ENCODE measurements at places on chromosomes 16 and 17.

DNA sequence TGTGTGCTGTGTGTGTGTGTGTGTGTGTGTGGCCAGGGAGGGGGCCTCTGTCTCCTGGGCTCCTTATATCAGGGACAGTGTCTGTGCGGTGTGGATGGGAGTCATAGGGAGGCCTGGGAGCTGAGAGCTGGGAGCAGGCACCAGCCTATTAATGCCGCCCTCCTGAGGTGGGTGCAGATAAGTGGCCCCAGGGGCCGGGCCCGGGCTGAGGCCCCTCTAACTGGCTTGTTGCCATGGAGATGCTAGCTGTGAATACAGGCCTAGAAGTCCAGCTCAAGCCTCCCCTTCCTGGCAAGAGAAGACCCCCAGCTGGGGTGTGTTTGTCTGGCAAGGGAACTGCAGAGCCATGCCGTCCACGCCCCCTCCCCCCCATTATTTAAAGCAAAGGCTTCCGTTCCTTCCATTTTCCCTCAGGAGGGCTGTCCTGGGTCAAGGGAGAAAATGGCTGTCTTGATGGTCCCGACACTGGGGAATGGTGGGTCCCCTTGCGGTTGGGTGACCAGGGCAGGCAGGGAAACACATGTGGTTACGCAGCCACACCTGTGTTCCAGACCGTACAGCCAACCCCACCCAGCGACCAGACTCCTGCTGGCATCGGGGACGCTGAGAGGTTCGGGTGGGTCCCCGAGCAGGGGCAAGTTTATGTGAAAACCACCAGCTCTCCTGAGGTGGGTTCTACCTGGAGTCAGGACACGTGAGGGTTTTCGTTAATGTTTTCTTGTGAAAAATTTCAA is 141.1 kb downstream of the MRM1 start:
- DNase-seq: no peak

GRCh38 chr17:67076290-67076689 is 31.9 kb downstream of the CACNG1 start:
- DNase-seq: no peak

DNA sequence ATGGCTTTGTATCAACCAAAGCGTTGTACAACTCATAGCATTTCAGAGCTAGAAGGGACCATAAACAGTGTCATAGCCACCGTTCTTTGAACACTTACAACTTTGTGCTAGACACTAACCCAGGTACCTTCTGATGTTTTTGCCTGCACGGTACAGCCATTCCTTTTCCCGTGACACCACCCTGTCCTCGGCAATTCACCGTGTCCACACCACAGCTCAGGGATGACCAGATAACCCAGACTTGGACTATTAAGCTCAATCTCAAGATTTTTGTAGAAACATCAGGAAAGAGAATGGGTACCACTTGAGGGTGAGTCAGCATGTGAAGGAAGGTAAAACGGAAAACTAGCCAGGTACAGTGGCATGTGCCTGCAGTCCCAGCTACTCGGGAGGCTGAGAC is 9.8 kb upstream of the CBFB start:
- DNase-seq: no peak

- DNase-seq: no peak
Measured at GRCh38 chr17:48576479-48577309, 1.5 kb downstream of the HOXB4 start.

DNA sequence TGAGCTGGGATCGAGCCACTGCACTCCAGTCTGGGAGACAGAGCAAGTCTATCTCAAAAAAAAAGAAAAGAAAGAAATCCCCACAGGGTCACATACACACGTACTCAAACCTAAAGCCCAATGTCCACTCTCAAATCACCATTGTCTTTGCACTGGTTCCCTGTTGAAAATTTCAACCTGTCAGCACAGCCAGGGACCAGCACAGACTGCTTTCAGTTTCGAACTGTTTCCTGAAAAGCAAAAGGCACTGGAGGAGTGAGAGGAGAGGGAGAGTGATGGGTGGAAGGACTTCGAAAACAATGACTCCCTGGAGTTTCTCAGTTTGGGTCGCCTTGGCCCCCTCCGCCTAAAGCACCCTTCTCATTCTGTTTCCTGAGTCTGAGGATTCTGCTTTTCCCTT is 9.0 kb upstream of the CD300C start:
- no peak for DNase-seq

DNA sequence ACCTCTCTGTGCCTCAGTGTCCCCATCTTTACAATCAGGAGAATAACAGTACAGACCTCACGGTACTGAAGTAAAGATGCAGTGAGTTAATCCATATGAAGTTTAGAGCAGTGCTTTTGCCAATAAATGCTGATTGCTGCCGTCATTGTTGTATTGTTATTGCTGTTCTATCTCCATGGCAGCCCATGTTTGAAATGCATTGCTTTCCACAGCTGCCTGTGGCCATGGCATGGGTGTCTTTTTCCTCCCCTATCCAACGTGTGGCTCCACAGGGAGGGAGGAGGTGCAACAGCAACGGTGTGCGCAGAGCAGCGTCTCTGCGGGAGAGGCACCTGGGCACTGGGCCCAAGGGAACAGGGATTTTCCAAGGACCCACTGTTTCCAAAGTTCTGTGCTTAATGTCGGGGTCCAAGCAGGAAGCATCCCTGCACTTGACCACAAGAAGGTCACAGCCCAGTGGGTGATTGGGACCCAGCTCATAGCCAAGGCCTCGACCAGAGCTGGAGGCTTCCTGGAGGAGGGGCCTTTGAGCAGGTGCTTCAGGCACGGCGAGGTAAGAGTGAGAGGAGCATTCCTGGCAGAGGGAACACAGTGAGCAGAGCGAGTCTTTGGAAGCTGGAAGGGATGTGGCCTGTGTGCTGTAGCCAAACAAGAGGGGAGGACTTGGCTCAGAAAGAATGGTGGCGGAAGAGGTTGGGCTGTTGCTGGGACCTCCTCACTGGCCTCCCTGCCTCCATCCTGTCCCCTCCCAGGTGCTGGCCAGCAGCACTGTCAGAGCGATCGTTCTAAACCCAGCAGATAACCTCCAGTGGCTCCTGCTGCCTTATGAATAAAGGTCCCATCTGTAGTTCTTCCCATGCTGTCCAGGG is 3.9 kb downstream of the RAI1 start:
- DNase-seq: peak; percentile 36

- no peak for DNase-seq
Measured at GRCh38 chr17:40328386-40328766, 19.4 kb downstream of the RARA start.

- DNase-seq: no peak
Measured at GRCh38 chr17:34006126-34006525, 249.0 kb upstream of the CCL2 start.

GRCh38 chr16:10921536-10922327 is 20.5 kb downstream of the DEXI start:
- no peak for DNase-seq

DNA sequence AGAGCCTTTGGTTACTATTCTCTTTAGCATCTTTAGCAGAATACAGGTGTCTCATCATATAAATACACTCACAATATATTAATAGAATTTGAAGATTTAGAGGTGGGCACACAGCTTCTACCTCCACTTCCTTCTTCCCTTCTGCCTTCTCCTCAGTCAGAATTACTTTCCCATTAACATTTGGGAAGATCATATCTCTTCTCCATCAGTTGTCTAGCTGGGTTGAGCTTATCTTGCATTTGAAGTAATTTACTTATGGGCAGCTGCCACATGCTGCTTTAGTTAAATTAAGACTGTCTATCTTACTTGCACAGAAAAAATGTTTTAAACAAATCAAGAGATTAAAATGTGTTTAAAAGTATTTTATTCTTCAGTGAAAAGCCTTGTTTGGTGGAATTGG is 110.1 kb upstream of the ASIC2 start:
- no peak for DNase-seq

DNA sequence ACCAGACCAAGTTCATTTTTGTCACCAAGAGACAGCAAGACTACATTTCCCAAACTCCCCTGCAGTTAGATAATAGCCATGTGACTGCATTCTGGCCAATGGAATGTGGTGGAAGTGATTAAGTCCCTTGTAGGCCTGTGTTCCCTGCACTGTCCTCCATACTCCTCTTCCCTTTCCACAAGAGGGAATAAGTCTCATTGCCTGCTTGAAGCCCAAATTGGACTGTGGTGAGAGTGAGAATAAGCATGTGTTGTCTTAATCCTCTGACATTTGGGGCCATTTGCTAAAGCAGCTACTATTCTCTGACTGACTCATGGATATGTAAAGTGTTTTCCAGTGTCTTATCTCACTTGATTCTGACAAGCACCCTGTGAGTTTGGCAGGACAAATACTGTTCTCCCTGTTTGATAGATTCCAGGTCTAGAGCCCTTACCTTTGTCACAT is 20.7 kb downstream of the PIK3R6 start:
- no peak for DNase-seq

GRCh38 chr17:79414063-79414792 is 196.6 kb downstream of the RBFOX3 start:
- DNase-seq: no peak

DNA sequence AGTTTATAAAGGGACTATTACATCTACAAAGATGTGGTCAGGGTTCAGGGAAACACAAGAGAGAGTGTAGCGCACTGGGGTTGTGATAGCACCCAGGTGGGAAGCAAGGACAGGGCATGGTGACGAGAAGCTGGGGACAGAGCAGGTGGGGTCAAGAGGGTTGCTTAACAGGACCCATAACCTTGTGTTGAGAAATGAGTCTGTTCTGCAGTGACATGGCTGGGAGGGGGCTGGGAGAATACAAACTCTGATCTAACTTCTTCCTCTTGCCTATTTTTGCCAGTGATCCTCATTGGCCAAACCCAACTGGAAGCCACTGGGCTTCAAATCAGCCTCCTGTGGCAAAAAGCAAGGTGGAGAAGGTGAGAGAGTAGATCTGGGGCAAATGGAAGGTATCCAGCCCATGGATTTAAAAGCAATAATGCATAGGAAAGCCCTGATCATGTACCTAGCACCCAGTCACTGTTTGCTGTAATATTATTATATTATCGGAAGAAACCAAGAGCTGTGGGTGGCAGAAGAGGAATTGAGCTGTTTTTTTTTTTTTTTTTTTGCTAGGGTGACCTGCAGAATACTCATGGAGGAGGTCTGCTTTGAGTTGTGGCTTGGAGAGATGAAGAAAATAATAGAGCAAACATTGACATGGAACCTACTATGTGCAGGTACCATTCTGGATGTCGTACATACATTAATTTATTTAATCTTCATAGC is 76.9 kb upstream of the ZFHX3 start:
- no peak for DNase-seq

- no peak for DNase-seq
Measured at GRCh38 chr17:63440127-63440769, 5.9 kb downstream of the CYB561 start.

DNA sequence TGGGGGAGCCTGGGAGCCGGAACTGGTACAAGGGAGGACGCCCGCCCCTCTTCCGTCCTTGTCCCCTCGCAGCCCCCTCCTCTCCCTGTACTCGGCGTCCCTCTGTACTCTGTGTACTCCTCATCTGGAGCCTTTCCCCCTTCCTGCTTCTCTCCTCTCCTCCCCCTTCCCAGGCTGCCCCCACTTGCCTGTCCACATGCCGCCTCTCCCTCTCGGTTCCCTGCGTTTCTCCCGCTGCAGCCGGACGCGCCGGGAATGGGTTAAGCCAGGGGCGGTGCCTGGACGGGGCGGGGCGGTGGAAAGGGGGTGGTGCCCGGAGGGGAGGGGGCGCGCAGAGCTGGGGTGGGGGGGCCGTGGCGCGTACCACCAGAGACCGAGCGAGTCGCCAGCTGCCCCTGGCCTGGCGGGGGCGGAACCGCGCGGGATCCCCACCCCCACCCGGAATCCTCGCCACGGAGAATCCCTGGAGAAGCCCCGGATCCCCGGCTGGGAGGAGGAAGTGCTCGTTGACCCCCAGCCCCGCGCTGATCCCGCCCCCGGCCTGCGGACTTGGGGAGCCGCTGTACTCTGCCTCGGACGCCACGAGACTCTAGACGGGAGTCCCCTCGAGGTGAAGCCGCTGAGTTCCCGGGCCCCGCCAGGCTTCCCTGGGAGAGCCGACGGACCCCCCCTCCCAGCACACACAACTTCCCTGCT is 22.6 kb downstream of the GJD3 start:
- DNase-seq: no peak

DNA sequence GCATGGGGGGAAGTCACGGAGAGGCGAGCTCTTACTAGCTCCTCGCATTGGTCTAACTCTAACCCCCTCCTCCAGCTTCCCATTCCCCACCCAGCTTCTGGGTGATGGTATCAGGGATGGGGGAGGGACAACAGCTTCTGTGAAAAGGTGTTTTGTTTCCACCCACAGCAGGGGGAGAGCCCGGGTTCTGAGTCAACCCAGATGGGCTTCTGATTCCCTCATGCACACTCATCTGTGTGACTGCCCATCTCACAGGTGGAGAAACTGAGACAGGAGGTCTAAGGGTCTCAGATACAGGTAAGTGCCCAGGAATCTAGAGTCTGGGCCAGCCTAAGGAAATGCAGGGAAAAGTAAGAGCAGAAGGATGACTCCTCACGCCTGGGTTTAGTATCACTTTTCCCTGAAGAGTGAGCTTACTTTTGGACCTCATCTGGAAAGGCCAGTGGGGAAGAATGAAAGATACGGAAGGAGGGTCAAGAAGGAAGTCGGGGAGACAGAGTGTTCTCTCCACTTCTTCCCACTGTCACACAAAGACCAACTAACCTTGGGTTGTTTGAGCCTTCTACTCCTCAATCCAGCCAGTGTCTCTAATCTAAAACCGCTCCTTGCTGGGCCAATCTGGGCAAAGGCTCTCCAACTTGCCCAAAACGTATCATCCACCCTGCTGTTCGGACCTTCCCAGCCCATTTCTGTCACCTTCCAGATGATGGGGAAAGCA is 3.1 kb upstream of the TLCD2 start:
- no peak for DNase-seq

GRCh38 chr17:62822080-62822904 is 14.2 kb upstream of the MARCHF10 start:
- DNase-seq: no peak

DNA sequence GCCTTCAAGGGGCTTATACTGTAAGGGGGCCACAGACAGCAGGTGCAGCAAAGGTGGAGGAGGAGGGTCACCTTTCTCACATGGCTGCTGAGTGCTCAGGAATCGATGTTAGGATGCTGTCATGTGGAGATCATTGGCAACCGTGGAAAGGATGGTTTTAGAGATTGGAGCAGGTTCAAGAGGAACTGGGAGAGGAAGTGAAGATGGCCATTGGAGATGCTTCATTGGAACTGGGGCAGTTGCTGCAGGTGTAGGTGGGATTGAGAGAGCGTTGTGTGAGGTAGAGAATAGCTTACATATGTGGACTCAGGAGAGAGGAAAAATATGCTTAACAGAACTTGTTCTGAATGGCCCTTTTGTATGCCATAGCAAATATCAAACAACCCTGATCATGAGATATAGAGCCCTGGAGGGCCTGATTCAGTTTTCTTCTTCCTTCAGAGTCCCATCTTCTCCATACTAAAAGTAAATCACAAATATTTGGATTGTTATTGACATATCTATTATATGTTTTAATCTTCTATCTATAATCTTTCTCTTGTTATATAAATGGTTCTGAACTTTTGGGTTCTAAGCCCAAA is 40.8 kb downstream of the LDHD start:
- no peak for DNase-seq

DNA sequence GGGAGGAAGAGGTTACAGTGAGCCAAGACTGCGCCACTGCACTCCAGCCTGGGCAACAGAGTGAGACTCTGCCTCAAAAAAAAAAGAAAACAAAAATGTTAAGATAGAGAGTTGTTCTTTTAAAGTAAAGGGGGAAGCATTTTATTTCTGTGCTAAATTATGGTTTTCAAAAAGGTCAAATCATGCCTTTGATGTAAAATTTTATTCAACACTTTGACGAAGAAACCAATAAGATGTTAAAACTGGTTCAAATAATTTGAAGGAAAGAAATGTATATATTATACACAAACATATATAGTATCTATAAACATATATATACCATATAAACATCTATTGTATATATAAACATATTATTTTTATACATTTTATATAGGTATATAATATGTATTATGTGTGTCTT is 43.4 kb upstream of the RPH3AL start:
- DNase-seq: no peak

All from NCI-H2081 treated with DMSO at 0.1 percent for 48 hours (cell line).